ENCODE measurements at places on chromosomes 11 and 22. TPM values are rescaled to one million over a fixed set of nuclear protein-coding genes. Genes with fewer than 3 reads are reported as not detected.

ENTHD1 gene
- total RNA-seq = 0.09 TPM

RASGRP2 gene
- 14.5 TPM for total RNA-seq

DDIAS gene
- total RNA-seq = 26.9 TPM

DUSP8 gene
- total RNA-seq = 1.6 TPM

OR52A1 gene
- not detected for total RNA-seq

CHRM1 gene
- not detected for total RNA-seq

TRIM29 gene
- total RNA-seq = not detected

MPZL2 gene
- total RNA-seq = 18.5 TPM

NDUFC2 gene
- total RNA-seq = 219 TPM

OR52N4 gene
- total RNA-seq = 0.38 TPM

OR4X1 gene
- not detected for total RNA-seq

EHF gene
- not detected for total RNA-seq

PHETA2 gene
- 5.0 TPM for total RNA-seq

CREBZF gene
- total RNA-seq = 54.5 TPM

CHRDL2 gene
- not detected for total RNA-seq

RCOR2 gene
- 0.28 TPM for total RNA-seq

OMP gene
- not detected for total RNA-seq

APOBEC3G gene
- 48.5 TPM for total RNA-seq

EIF3M gene
- 348 TPM for total RNA-seq

PHRF1 gene
- 54.8 TPM for total RNA-seq

RIC3 gene
- total RNA-seq = 7.2 TPM

SOX10 gene
- not detected for total RNA-seq

FHIP1B gene
- total RNA-seq = 20.2 TPM

TMPRSS4 gene
- total RNA-seq = not detected

LMO2 gene
- total RNA-seq = not detected

TSSK2 gene
- total RNA-seq = not detected

UCP2 gene
- 452 TPM for total RNA-seq

ARHGAP8 gene
- total RNA-seq = 0.36 TPM

ANO9 gene
- 36.9 TPM for total RNA-seq

KRTAP5-10 gene
- total RNA-seq = not detected

GPR83 gene
- total RNA-seq = not detected

DBX1 gene
- not detected for total RNA-seq

OR51E2 gene
- not detected for total RNA-seq

TMEM191C gene
- total RNA-seq = 0.54 TPM

CFAP300 gene
- not detected for total RNA-seq

ZP1 gene
- total RNA-seq = not detected

RHOD gene
- total RNA-seq = 0.35 TPM

SLC17A6 gene
- total RNA-seq = not detected

CYB5R2 gene
- total RNA-seq = 3.4 TPM

HBB gene
- total RNA-seq = not detected

OR6A2 gene
- 0.50 TPM for total RNA-seq

DGAT2 gene
- total RNA-seq = 7.3 TPM

SYNGR1 gene
- not detected for total RNA-seq

KIF18A gene
- total RNA-seq = 15.5 TPM

TRPC6 gene
- not detected for total RNA-seq

MYOD1 gene
- not detected for total RNA-seq

FXYD6 gene
- total RNA-seq = not detected
